AG04450 (cell line): ENCODE measurements at places on chromosomes 5 and 9. TPM values are rescaled to one million over a fixed set of nuclear protein-coding genes. Genes with fewer than 3 reads are reported as not detected.

- peak; percentile 89 for DNase-seq
These were observed 106.5 kb upstream of the DMRT1 start for GRCh38 chr9:734831-735511.

SLC6A19 gene
- not detected in 2 replicates for polyA plus RNA-seq

DNA sequence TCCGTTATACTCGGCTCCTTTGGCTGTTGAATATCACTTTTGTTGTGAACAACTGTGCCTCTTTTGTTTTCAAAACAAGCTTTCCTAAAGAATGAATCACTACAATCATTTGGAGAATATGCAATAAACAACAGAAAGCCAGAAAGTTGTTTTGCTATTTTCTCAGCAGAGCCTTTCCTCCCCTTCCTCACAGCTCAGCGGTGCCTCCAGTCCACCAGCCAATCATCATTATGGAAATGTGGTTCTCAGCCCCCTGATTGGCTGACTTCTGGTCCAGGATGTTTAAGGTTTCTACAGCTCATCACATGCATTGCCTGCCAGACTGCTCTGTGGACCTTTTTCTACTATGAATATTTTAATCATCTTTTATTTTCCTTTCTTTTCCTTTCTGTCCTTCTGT, 9.1 kb upstream of the ZNF608 start:
- no peak for DNase-seq

PRDM9 gene
- not detected in 2 replicates for polyA plus RNA-seq

DNA sequence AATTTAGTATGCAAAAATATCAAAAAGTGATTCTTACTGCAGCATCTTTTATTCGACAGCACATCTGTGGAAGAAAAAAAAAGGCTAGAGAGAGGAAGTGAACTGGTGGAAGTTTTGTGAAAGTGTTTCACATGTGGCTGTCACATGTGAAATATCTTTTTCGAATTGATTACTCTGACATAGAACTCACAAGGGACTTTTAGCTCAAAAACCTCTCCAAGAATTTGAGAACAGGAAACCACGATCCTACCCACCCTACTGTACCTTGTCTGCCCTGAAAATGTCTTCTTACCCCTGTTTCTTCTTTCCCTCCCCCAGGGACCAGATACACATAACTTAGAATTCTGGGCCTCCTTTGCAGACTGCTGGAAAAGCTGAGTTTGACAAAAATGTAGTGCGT, 106.5 kb upstream of the PRRC1 start:
- no peak for DNase-seq
